Putamen (tissue), 1 donor: ENCODE measurements at places on chromosomes 6 and 20.

DNA sequence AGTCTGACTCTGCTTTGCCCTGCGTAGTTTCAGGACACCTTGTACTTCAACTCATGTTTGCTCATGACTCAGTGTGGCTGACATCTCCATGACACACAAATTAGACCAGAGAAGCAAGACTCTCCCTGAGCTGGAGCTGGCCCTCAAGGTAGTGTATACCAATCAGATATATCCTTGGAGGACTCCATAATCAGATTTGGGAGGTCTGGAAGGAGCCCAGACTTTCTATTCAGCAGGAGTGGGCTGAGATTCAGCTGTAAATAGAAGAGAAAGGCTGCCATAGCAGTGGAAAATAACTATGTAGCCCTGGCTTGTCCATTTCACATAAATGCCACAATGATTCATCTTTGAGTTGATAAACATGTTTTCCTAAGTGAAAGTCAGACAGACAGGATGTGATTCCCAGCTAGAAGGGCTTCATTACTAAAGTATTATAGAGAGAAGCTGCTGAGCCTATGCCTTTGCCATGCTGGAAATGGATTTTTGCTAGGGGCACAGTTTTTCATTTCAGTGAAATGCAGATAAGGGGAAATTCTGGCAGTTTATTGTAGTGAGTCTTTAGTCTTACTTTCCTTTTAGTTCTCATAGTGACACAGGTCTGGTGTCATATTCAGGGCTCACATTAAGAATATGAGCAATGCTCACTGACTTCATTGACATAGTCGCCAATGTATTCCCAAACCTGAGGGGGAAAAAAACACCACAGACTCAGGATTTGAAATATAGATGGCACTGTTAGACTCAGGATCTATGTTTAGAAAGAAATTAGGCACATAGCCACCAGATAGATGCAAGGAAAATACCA, 95.3 kb downstream of the CLVS2 start:
- no peak for DNase-seq

- DNase-seq, result peak; percentile 23
Observed at GRCh38 chr6:142207265-142207877, 60.3 kb downstream of the VTA1 start.

DNA sequence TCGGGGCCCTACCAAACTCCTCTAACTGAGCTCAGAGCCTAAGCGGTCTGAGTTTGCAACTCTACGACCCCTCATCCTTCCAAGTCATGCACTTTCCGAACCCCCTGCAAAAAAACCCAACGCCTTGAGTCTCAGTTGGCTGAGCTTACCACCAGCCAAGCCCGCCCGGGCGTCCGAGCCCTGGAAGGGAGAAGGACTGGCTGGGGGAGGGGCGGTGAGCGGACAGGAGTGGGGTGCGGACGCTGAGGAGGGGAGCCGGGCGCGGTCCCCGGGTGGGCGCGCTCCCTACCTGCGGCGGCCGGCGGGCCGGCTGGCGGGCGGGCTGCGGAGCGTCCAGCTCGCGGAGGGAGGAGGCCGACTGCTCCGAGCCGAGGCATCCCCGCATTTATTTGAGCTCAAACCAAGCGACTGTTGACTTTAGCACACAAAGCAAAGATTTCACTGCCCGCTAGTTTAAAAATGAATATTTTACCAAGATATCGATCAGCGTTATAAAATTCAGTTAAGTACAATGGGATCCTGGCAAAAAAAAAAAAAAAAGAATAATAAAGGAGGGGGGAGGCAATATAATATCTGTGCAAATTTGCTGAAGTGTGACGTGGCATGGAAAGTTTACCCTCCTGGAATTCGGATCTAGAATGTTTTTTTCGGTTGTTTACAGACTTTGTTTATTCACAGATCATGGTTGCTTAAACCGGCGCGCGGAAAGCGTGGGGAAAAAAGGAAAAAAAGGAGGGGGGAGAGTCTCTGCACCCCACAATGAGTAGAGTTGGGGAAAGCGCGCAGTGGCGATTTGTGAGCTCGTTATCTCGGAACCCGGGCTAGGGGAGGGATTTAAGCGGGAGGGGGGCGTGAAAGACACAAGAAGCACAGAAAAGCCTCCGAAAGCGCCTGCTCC, 5.9 kb downstream of the FOXA2 start:
- no peak for DNase-seq

- no peak for DNase-seq
Observed at GRCh38 chr6:17972978-17973622, 14.3 kb downstream of the KIF13A start.

DNA sequence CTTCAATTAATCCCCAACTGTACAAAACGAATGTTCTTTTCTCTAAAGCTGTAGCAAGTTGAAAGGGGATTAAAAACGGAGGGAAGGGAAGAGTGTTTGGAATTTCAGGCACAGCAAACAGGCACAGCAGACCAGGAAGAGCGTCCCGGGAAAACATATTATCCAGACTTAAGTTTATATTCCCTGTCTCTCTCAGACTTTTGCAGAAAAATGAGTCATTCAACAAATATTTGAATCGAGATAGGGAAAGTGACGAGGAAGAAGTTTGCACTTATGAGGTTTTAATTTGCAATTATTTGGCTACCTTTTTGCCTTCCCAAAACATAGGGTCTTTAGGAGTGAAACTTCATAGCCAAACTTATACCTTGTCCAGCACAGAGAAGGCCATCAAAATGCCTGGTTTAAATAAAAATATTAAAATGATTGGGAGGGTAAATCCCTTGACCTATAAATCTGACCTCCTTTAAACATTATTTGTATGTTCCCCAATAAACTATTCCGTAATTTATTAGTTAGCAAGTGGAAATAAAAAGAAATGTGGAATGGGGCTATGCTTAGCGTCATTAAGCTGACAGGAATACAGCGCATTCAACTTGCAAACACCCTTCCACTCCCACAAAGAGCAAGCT, 16.0 kb downstream of the HFE start:
- DNase-seq, result no peak

DNA sequence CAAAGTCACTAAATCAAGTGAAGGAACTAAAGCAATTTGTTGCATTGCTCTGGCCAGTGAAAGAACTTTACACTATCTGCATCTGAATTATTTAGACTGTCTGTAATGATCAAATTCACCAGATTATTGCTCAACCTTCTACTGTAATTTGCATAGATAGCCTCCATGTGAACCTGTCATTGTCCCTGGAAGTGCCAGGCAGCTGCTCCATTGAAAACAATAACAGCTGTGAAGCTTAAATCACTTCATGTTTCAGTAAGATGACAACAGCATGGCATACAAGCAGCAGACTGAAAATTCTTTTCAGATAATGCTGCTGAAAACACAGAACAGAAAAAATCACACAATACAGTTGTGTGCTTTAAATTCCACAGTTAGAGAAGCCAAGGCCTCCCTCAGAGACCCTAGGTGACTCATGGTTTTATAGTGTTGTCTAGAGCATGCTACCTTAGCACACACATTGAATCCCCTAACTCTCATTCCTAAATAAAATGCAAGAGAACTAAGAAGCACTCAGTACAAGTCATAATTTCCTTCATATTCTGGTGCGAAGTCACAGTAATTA, 248.9 kb downstream of the TPBG start:
- no peak for DNase-seq

GRCh38 chr6:139288496-139289040, 3.2 kb downstream of the TXLNB start:
- DNase-seq, result no peak

DNA sequence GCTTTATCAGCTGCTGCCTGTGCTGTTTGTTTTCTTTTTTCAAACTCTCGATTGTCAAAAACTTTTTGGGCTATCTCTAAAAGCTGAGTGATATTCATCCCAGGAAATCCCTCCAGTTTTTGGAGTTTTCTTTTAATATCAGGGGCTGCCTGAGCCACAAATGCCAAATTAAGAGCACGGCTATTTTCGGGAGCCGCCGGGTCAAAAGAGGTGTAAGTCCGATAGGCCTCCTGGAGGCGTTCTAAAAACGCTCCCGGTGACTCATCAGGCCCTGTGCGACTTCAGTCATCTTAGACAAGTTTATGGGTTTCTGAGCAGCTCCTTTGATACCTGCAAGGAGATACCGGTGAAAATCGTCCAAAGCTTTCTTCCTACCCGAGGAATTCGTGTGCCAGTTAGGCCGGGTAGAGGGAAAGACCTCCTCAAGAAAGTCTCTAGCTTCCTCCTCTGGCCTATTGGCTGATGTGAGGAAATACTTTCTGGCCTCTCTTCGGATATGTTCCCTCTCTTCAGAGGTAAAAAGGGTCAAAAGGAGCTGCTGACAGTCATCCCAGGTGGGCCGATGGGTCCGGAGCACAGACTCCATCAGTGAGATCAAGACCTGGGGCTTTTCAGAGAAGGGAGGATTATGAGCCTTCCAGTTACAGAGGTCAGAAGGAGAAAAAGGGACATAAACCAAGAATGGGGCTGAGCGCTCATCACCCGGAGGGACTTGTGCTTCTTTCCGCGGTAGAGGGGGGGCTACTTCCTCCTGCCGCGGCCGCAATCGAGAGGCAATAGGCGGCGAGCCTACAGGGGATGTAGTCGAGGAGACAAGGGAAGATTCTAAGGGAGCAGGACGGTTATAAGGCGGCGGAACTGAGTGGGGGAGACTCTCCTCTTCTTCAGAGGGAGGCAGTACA, 151.1 kb downstream of the TRIM27 start:
- no peak for DNase-seq

DNA sequence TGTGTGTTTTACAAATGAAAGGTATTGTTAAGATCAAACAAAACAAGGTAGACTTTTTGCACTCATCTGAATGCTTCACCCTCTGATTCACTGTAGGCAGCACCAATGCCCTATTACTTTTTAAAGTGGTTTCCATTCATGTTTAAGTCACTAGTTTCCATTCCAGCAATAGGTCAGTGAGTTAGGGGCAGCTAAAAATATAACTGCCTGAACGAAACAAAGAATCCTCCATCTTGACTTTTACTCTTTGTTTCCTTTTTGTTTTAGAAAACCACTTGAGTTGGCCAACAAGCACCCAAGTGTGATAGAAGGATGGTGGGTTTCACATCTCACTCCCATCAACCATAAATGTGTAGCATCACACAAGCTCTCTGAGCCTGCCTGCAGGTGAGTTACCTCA, 25.5 kb downstream of the CLIC5 start:
- DNase-seq, result no peak

DNA sequence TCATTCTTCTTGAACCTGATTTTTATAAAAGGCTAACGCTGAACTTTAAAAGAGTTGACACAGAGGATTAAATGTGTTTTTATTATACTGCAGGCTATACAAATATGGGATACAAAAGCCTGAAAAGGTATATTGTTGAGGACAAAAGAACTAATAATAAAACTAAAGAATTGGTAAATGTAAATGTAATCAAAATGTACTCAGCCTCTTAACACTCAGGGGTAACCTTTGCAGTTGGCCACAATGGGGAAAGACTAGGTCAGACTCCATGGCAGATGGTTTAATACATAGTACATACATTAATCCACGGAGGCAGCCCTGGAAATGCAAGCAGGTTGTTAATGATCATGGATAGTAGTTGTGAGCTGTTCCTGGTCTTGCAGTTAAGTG, 57.5 kb downstream of the SOBP start:
- DNase-seq, result no peak

GRCh38 chr6:70753870-70754380, 86.2 kb downstream of the SMAP1 start:
- DNase-seq, result no peak

GRCh38 chr6:133131621-133132465, 109.3 kb upstream of the EYA4 start:
- DNase-seq, result no peak

DNA sequence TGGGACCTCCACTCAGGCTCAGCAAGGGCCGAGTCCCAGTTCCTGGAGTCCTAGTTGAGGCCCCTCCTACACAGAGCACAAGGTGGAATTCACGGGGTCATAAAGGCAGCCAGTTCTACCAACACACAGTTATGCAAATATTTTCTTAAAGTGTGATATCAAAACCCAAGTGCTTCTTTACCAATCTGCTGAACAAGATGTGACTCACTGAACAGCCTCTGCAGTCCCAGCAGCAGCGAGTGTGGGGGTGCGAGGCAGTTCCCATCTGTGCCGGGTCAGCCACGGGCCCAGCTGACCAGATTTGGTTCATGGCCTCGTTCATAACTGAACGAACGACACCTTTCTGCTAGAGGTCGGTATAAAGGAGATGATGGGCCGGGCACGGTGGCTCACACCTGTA, 4.5 kb upstream of the TCEA2 start:
- no peak for DNase-seq
